ENCODE measurements at places on chromosomes 16 and 17.

- no peak for DNase-seq
Observed at GRCh38 chr17:27940503-27941428, 47.6 kb upstream of the LYRM9 start.

GRCh38 chr16:31042866-31043265, 9.5 kb downstream of the STX4 start:
- DNase-seq = no peak

- DNase-seq = peak; percentile 58
Observed at GRCh38 chr16:72978212-72978611, 69.7 kb downstream of the ZFHX3 start.

GRCh38 chr16:20889625-20890275, 10.4 kb downstream of the DCUN1D3 start:
- DNase-seq = no peak

DNA sequence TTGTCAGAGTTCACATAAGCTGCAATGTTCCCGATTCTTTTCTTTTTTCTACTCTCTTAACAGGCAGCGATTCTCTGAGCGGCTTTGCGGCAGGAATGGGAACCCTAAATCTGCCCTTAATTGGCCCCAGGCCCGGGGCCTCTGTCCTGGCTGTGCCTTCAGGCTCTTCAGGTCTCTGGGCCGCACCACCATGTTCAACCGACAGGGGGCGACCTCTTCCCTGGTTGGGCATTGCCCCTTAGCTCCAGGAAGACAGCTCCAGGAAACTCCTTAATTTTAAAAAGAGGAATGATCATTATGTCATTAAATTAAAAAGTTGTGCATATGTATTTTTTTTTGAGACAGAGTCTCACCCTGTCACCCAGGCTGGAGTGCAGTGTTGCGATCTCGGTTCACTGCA, 20.3 kb downstream of the CACNG5 start:
- DNase-seq = no peak

DNA sequence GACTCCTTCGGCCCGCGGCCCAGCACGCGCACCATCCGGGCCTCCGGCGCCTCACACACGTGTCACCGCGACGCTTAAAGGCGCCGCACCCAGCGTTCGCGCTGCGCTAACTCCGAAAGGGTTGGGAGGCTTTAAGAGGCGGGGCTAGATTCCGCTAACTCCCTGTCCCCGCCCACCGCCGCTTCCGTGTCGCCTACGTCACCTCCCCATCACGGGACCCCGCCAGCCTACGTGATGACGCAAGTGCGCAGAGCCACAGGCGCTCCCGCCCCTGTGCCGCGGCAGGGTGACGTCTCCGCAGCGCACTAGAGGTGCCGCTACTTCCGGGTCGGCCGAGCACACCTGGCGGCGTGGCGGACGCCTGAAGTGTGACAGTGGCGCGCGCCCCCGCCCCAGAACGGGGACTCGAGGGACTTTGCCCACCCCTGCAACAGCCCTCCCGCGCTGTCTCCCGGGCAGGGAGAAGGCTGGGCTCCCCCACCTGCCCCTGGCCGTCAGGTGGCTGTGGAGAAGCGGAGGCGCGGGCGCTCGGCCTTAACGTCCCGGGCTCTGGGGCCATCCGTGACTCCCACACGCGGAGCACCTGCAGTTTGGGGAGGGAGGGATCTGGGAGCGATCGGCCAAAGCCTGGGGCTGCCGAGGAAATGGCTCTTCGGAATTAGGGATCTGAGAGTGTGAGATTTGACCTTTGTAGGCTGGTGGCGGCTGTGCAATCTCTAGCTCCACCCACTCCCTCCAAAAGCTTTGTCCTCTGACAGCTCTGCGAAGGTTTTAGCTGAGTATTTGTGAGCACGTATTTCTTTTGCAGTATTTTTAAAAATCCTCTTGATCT, at the start of gene USP36:
Gene USP36 (minus strand): TSS at position 35 of the 832 bp plus-strand sequence. CDS start 4,451 bp downstream, outside the sequence.
- DNase-seq = peak; percentile 100

GRCh38 chr16:3223913-3224515, 10.9 kb downstream of the ZNF200 start:
- peak; percentile 14 for DNase-seq

GRCh38 chr17:46742565-46743270, 75.8 kb downstream of the WNT3 start:
- peak; percentile 88 for DNase-seq

- no peak for DNase-seq
Observed at GRCh38 chr16:29961127-29961478, 776 bp upstream of the TMEM219 start.
